Activated T-helper 1 cell treated with anti-CD3 and anti-CD28 coated beads, Interleukin-2, amount 50 U/mL, for 16 hours (primary cell): ENCODE measurements at places on chromosomes 5 and 9.

GRCh38 chr5:137856916-137857862 is 10.5 kb upstream of the MYOT start:
- DNase-seq, result no peak

GRCh38 chr9:122252796-122253195 is 11.8 kb downstream of the RBM18 start:
- no peak for DNase-seq

DNA sequence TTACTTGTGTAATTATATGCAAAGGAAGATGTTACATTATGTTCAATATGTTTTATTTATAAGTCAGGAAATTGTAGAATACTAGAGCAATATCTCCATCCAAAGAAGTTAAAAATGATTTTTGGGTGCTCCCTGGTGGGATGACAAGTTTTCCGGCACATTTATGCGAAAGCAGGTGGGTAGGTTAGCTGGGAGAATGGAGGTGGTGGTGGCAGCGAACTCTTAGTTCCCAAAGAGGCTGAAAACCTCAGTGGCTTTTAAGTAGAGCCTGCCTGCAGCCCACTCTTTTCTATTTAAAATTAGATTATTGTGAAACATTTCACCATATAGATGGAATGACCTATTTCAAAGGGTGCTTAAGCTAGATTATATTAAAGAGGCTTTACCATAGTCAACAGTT is 51.8 kb downstream of the ANKRD33B start:
- DNase-seq, result no peak

GRCh38 chr5:83547161-83547560 is 75.6 kb downstream of the VCAN start:
- no peak for DNase-seq

DNA sequence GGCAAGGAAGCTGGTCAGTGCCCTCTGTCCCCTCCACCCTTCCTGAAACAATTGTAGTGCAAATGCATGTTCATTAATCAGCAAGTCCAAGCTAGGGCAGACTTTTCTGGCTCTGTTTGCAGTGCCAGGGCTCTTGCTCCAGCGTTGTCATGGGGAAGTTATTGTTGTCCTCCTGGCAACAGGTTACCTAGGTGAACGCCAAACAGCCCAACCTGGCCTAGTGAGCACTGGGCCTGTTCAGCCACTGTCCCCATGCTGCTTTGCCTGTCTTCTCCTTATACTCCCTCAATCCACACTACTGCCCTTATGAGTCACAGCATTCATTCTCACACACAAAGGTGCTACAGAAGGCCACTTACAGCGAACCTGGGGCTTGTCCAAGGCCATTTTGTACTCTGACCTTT is 34.5 kb upstream of the GLIS3 start:
- DNase-seq, result no peak

DNA sequence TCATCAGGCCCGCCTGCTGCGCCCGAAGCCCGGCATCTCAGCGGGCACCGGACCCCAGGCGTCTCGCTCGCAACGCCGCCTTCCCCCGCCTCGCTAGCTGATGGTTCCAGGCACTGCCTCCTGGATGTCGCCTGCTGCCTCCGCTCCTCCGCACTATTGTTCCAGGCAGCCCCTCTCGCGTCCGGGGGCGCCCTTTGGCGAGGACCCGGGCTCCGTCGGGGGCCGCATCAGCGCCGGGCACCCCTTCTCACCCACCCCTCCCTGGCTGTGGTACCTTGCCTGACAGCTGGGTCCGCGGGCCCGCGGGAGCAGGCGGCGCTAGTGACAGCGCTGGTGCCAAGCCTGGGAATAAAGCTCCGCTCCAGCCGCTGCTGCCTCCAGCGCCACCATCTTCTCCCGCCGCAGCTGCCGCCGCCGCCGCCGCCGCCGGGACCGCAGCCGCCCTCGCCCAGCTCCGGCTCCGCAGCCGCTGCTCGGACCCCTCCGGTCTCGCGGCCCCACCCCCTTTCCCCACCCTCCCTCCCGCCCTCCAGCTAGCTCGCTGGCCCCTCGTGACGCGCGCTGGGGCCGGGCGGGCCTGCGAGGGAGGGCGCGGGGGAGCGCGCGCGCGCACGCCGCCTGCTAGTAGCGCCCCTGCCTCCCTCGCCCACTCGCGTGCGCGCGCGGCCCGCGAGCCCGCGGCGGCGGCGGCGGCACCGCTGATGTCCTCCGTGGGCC is at the start of gene APBA1:
TSS of gene APBA1 (minus strand) at position 493 of the 717 bp plus-strand sequence.
- peak; percentile 27 for DNase-seq

DNA sequence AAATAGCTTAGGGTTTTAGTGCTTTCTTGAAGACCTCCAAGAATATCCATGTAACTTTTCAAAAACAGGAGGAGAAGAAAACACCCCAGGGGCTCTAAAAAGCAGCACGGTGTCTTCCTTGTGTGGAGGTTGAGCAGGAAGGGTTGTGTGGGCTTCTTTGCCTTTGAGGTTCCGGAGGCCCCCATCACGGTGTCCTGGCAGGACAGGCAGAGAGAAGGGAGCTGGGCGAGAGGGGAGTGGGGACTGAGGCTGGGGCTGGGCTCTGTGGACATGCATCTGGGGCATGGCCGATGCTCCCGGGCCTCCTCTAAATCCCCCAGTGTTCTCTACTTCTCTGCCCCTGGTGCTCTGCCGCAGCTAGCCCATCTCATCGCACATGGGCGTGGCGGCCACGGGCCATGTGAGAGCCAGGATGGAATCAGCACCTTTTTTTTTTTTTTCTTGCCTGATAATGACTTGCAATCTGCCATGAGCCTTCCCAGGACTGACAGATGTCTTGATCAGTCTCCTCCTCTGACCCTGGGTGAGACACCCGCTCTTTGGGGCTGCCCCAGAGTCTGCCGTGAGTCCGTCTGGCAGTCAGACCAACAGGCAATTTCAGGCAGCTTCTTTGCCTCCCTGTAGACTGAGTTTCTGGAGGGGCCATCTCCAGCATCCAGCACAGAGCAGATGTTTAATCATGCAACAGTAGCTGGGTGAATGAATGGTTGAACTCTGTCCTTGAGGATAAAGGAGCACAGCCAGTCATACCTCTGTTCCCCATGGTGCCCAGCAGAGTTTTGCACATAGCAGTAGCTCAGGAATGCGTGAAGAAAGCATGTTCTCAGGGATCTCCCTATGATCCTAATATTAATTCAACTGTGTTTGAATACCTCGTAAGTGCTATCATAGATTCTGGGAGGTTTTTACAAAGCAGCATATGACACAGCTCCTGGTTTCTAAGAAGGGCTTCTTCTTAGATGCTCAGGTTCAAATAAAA is 12.1 kb downstream of the CXCL14 start:
- no peak for DNase-seq

DNA sequence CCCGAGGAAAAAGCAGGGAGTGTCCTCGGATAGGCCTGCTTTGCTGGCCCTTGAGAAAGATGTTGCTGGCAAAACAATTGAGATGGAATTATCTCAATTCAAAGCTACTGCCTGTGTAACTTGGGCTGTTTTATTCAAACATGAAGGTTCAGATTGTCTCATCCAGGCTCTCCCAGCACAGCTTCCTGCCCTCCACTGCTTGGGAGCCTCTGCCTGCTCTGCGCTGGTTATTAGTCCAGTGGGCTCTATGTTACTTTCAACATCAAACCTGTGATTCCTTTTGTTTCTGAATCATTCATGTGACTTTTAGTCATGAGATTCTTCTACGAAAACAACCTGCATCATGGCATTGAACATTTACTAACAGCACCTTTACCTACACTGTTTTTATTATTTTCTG is 123.2 kb downstream of the SNCAIP start:
- no peak for DNase-seq

DNA sequence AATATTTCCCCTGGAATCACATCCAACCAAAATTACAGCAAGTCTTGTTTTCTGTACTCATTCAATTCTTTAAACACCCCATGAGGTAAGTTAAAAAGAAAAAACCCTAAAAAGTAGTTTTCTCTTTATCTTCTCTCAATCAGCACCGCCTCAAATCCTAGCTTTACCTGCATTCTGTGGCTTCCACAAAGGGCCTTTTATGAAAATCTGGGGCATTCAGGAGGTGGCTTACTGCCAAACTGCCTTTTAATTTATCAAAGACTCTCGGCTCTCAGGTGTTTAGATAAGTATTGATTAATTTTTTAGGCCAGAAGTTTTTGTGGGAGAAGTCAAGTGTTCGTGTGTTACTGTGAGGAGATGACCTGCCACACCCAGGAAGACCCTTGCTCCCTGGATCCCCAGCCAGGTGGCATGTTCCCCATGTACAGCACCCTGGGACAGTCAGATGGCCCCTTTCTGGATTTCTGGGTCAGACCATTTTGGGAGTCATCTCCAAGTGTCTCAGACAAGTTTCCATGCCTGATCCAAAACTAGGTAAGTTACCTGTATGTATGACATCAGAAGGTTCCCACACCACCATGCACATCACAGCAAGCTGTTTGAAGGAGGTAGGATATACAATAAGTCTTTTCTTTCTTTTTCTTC is 6.2 kb upstream of the TMEM171 start:
- DNase-seq, result no peak

DNA sequence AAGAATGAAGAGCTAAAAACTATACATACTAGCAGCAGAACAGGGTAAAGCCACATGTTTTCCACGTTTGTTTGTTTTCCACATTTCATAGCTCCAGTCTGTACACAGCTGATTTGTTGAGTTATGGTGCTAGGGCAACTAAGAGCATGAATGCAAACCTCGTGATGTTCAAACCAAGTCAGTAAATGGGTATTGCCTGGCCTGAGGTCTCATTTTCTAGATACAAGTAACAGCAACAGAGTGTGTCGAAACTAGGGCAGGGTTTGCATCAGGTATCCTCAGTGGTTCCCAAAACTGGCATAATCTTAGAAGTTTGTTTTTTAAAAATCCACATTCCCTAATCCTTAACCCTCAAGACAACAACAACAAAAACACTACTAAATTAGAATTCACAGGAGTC is 89.3 kb downstream of the CEMIP2 start:
- no peak for DNase-seq

GRCh38 chr9:4798281-4799032 is 5.7 kb downstream of the RCL1 start:
- DNase-seq, result no peak

DNA sequence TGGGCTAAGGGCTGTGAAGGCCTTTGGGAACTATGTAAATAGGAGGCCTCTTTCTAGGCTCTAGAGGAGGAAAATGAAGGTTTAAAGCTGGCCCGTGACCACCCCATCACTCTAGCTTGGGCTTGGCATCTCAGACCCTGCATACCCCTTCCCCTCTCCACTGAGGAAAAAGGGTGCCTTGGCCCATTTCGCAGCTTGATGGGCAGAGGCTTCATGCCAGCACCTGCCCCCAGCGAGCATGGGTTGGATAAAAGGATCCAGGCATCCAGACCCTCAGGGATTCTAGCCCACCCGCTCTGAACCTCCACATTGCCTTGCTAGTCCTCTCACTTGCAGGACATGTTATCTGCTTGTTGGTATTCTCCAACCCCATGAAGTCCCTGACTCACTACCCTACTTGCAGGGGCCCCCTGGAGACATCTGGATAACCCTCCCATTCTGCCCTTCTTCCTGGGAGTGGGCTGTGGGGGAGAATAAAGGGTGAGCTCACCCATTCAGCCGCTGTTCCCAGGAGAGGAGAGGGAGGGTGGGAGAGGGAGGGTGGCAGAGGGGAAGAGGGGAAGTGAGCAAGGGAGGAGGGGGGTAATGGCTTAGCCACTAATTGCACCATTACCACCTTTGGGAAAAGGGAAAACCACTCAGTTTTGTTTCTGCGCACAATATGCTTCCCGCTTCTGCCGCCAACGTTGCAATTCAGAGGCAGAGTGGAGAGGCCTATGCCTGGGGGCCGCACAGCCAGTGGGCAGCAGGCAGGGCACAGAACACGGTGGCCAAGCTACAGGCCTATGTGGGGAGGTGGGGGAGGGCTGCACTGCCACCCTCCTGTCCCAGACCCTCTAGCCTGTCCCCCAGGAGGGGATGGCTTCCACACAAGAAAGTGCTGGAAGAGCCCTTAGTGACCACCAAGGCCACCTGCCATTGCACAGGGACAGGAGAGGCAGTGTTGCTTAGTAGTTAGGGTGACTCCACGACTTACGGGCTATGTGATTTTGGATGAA is 2.1 kb upstream of the CAMK2A start:
- no peak for DNase-seq

GRCh38 chr5:173572431-173573125 is 43.9 kb downstream of the BOD1 start:
- no peak for DNase-seq

DNA sequence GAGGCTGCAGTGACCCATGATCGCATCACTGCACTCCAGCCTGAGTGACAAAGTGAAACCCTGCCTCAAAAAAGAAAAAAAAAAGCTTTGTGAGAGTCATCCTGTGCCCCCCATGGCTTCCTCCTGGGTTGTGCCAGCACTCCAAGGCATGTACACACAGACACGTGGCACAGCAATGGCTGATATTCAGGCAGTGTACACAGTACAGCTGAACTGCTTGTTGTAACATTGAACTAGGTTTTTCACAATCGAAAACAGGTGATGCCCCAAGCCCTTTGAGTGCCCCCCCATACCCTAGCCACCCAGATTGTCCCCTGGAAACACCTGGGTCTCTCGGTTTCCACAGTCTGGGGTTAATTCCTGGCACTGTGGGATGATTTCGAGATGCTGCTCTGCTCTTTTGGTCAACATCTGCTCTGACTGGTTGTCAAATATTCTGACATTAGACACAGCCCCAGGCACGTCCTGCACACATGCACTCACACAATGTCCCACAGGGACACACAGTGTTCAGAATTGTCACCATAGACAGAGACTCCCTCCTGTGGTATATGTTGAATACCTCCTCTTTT is 9.2 kb downstream of the SPINK4 start:
- no peak for DNase-seq

- DNase-seq, result no peak
Measured at GRCh38 chr5:54867310-54867944, 118.0 kb downstream of the ESM1 start.

- no peak for DNase-seq
Measured at GRCh38 chr5:126198531-126198930, 224.7 kb upstream of the GRAMD2B start.

DNA sequence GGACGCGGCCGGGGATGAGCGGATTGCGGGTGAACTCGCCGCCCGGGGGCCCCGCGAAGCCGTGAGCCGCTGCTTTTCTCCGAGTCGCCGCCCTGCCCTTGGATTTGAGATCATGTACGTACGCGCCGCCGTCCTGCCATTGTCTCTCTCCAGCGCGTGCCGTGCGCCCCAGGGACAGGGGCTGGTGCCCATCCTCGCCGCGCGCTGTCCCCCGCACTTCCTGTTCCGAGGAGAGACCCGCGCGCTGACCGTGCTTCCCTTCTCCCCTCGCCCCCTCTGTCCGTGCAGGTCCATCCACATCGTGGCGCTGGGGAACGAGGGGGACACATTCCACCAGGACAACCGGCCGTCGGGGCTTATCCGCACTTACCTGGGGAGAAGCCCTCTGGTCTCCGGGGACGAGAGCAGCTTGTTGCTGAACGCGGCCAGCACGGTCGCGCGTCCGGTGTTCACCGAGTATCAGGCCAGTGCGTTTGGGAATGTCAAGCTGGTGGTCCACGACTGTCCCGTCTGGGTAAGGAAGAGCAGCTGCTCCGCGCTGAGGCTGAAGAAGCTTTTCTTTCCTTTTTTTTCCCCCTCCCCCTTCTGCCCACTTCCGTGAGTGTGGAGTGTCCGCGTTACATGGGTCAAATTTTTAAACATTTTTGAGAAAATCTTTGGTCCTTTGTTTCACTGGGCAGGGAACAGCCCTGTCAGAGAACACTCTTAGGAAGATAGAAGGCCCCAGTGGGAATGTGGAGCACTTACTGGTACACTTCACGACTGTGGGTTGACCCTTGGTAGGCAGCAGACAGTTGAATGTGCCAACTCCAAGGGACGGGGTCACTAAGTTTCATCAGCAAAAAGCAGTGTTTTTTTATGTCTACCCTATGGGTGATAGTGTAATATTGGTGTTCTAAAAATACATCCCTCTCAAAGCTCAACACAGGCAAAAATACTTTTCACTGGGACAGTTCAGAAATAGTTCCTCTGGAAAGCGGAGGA is 727 bp downstream of the RHOBTB3 start:
- DNase-seq, result no peak
